ENCODE measurements at places on chromosomes 3 and 15.

- no peak for DNase-seq
Observed at GRCh38 chr3:46213201-46213600, 5.1 kb upstream of the CCR1 start.

DNA sequence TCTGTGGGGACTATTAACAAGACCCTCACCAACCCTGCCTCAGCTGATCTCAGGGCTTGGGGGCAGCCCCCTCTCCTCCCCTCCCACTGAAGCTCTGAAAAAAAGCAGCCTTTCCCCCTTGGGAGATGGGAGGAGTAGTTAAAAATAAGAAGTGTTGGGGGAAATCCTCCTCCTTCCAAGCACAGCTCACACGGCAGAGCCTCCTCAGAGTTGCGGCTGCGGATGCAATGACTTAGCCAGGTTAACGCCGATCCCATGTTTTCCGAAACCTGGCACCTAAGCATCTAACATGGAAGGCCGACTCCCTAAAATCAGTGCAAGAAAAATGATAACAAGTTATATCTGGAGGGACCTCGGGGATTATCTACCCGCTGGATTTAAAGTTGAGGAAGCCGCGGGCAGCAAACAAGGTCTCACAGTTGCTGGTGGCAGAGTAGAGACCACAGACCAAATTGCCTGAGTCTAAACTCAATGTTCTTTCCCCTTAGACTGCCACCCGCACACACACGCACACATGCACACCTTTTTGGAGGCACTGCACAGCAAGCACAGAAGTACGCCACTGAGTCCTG is 1.1 kb upstream of the TPM1 start:
- DNase-seq = no peak

DNA sequence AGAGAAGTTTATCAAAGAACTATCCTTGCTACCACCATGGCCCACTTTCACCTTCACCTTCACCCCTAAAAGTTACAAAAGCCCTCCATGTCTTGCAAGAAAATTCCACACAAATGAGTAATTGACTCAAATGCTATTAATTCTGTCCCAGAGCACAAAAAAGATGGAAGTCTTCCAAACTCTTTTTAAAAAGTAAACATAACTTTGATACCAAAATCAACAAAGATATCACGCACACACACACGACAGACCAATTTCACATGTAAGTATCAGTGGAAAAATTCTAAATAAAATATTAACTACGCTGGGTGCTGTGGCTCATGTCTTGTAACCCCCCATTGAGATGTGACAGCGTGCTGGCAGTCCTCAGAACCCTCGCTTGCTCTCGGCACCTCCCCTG is 1.1 kb upstream of the MCCC1 start:
- DNase-seq = no peak

GRCh38 chr15:25137013-25137412 is 182.2 kb downstream of the SNRPN start:
- no peak for DNase-seq

DNA sequence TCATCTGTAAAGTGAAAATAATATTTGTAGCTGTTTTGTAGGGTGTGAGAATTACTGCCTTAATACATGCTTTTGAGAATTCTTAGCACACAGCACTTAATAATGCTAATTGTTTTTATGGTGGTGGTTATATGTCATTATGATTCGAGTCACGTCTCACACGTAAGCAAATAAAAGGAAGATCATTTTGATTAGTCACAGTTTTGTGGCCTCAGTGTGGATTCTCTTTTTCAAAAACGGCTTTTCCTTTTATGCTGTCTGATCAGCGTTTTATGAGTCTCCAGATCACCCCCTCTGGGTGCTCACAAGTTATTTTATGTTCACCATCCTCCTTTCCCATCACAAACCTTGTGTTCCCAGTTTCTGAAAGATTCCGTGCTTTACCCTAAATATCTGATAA is 255.6 kb upstream of the CNTN4 start:
- DNase-seq = no peak

DNA sequence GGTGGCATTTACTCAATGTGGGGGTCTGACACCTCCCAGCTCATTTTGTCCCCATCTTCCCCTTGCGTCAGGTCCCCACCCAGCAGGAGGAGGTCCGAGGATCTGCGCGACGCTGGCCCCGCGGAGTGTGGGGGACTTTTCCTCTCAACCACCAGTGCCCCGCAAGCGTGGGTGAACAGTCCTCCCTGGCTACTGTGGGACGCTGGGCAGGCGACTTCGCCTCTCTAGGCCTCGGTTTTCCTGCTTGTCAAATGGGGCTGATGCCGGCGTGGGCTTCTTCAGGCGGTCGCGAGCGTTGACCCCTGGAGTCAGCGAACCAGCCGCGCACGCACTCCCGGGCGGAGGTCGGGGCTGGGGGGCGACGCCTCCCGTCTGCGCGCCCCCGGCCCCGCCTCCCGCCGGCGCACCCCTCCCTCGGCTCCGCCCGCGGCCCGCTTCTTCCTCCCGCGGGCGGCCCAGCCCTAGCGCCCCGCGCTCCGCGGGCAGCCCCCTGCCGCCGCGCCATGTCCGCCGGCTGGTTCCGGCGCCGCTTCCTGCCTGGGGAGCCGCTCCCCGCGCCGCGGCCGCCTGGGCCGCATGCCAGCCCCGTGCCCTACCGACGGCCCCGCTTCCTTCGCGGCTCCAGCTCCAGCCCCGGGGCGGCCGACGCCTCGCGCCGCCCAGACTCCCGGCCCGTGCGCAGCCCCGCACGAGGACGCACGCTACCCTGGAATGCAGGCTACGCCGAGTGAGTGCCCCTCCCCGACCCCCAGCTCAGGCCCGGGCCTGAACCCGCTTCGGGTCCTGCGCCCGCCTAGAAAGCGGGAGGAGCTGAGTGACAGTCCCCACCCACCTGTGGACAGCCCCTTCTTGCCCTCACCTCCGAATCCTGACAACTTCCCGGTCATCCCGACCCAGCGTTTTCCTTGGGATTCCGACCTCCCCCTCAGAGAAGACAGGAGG is at the start of gene PPM1M:
TSS of gene PPM1M (plus strand) at position 438 of the 942 bp plus-strand sequence. CDS start at position 504, 66 bp downstream.
- no peak for DNase-seq

GRCh38 chr3:154050216-154050615 is 71.0 kb upstream of the ARHGEF26 start:
- DNase-seq = no peak

DNA sequence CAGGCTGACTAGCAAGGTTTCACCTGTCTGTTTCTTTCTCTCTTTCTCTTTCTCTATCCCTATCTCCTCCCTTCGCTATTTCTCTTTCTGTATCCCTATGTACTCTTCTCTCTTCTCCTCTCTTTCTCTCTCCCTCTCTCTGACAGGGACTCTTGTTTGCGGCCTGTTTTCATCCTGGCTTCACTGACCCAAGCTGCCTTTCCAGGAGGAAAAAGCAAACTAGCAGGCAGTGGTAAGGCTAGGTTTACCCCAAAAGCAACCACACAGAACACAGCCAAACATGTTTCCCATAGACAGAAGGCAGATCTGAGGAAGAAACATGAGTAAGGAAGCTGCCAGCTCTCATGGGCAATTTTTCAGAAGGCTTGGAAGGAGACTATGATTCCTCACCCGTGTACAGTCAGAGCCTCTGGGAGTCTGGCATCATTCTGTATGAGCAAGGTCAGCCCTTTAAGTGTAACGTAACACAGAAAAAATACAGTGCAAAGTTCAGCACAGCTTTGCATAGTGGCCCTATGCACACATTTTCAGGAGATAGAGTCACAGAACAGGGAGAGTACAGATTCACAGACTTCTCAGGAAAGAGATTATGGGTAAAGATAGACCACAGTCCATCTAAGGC is 61.0 kb downstream of the OCA2 start:
- no peak for DNase-seq

DNA sequence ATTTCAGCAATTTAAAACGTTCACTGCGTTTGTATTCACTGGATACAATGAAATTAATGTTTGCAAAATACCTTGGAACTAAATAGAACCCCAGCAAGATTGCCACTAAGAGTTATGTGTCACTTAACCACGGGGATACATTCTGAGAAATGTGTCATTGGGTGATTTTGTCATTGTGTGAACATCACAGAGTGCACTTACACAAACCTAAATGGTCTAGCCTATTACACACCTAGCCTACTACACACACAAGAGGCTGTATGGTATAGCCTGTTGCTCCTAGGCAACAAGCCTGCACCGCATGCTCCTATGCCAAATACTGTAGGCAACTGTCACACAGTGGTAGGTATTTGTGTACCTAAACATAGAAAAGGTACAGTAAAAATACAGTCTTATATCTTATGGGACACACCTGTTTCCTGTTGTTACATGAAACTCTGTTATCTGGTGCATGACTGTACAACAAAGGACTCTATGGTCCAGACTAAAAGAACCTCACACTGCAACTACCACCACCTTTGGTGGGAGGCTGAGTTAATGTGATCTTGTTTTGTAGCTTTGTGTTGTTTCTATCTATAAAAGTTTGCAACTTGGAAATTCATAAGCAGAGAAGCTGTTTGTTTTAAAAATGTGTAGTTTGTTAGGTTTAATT is 92.2 kb upstream of the NTRK3 start:
- DNase-seq = no peak

GRCh38 chr15:49712846-49713450 is 92.1 kb downstream of the DTWD1 start:
- no peak for DNase-seq

GRCh38 chr3:101279162-101279561 is 41.2 kb downstream of the IMPG2 start:
- DNase-seq = no peak

- DNase-seq = no peak
Observed at GRCh38 chr3:176692199-176692965, 504.9 kb downstream of the TBL1XR1 start.

- no peak for DNase-seq
Observed at GRCh38 chr15:74449643-74450205, 11.2 kb downstream of the UBL7 start.

DNA sequence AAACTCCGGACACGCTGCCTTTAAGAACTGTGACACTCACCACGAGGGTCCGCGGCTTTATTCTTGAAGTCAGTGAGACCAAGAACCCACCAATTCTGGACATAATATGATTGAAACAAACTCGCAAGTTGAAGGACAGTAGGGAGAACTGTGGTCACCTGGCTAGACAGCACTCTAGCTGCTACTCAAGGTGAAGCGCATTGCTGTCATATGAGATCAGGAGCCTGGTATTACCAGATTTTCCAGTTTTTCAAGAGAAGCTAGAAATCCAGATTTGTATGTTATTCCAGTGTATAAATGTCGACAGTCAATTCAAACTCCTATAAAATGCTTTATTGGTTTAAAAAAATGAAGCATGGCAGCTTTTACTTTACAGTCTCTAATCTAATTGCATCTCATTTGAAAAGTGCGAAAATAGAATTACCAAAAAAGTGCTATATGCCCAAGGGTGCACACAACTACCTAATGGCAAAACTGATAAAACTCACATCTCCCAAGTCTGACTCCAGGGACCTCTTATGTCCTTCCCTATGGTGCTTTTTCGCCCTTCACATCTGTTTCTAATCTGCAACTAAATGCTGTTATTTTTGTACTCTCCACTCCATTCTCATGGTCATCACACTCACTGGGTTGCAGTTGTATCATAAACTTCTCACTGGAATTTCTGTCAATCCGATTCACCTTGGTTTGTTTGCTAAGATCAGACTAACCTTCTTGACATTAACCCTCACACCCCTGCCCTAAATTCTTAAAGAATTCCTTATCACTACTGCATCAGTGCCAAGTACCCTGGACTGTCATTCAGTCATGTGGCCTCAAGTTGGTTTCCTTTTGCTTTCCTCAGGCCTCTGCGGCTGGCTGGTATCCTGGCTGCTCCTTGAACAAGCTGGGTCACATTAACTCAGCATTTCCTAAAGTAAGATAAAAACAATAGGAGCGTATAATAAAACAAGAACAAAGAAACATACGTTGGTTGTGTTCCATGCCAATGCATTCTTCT is 31.5 kb upstream of the ARHGEF26 start:
- DNase-seq = no peak

GRCh38 chr15:71325481-71325880 is 210.2 kb downstream of the THSD4 start:
- DNase-seq = no peak

DNA sequence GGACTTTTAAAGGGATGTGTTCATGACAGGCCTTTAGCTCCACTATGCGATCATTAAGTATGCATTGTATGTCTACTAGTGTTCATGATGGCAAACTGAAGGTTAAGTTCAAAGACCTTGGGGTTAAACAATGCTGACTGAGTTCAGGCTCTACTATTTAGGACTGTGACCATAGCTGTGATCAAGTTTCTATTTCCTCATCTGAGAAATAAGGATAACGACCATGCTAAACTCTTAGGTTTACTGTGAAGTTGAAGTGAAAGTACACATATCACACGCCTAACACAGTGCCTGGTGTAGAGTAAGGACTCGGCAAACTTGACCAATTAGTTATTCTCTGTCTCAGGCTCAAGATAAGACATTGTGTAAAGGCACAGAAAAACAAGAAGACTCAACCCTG is 243.2 kb downstream of the MBNL1 start:
- no peak for DNase-seq

- no peak for DNase-seq
Observed at GRCh38 chr3:128825117-128825725, 54.2 kb upstream of the ACAD9 start.

- no peak for DNase-seq
Observed at GRCh38 chr3:76242886-76243753, 457.8 kb upstream of the ZNF717 start.

DNA sequence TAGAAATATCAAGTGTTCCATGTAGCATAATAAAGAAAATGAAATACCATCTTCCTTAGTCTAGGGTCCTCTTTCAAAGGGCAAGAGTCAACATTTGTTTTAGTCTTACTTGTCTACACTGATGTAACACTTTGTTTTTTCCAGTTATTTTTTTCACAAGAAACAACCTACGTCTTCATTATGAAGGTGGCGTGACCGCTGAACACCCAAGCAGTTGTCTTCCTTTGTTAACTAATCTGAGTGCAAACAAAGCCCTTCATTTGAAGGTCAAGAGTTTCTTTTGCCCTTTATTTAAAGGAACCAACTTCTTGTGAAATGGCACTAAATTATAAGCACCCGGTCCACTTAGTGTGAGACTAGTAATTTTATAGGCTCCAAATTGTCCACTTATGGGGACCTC is 73.2 kb downstream of the CD47 start:
- DNase-seq = no peak

DNA sequence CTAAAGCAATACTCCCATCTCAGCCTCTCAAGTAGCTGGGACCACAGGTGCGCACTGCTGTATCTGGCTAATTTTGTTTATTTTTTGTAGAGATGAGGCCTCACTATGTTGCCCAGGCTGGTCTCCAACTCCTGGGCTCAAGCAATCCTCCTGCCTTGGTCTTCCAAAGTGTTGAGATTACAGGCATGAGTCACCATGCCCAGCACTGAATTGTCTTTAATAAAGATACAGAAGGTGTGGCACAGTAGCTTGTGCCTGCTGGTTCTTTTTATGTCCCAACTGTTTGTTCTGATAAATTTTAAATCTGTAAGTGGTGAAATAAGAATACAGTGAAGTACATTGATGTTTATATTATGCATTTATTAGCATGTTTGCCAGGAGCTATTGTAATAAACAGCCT is 20.6 kb upstream of the TRAK1 start:
- DNase-seq = no peak

- DNase-seq = no peak
Observed at GRCh38 chr3:165103616-165104015, 25.3 kb upstream of the SI start.

DNA sequence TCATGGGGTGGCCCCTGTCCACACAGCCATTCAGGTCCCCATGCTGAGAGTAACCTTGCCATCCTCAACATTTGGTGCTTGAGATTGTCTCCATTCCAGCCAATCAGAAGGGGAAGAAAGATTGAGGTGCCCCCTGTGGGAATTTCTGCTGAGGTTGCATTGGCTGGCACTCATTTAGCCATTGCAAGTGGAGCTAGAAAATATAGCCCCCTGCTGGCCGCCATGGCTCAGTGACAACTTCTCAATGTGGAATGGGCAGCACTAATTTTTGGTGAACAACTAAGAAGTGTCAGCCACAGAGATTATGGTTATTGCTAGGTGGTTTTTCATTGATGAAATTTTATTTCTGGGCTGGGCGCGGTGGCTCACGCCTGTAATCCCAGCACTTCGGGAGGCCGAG is 22.0 kb downstream of the COL6A6 start:
- DNase-seq = peak; percentile 9

All from stimulated activated CD4-positive, alpha-beta T cell treated with anti-CD3 and anti-CD28 coated beads, TNF-alpha, amount 100 ng/mL, for 48 hours (primary cell).